Substantia nigra (tissue), 51 donors: ENCODE measurements at places on chromosomes 7 and 10.

DNA sequence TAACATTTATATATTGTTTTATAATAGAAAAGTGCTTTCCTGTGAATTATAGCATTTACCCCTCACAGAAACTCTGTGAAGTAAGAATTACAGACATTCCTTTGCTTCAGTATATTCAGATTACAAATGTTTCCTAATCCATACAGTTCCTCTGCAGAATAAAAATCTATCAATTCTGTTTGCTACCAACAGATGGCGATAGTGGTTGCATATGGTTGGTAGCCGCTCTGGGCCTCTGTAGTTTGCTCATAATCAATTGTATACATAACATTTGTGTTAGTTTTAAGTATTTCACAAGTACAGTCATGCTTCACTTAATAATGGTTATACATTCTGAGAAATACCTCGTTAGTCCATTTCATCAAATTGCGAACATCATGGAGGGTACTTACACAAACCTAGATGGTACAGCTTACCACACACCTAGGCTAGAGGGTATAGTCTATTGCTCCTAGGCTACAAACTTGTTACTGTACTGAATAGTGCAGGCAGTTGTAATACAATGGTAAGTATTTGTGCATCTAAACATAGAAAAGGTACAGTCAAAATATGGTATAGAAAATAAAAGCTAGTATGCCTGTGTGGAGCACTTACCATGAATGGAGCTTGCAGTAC, 94.4 kb upstream of the STEAP4 start:
- DNase-seq = no peak

DNA sequence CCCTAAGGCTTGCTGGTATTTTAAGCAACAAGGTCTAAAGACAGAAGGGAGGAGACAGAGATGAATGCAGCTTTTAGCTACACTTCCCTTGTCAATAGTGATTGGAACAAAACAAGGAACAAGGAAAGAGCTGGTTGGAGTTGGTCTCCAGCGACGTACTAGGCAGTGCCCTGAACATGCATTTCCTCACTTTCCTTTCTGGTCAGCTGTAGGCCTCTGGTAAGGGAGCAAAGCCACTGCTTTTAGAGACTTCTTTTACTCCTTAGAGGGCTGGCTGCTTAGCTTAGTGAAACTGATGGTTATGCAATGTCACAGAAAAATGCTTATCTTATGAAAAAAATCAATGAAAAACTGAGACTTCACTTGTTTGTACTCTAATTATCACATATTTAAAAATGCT, 75.5 kb upstream of the TRIL start:
- no peak for DNase-seq

DNA sequence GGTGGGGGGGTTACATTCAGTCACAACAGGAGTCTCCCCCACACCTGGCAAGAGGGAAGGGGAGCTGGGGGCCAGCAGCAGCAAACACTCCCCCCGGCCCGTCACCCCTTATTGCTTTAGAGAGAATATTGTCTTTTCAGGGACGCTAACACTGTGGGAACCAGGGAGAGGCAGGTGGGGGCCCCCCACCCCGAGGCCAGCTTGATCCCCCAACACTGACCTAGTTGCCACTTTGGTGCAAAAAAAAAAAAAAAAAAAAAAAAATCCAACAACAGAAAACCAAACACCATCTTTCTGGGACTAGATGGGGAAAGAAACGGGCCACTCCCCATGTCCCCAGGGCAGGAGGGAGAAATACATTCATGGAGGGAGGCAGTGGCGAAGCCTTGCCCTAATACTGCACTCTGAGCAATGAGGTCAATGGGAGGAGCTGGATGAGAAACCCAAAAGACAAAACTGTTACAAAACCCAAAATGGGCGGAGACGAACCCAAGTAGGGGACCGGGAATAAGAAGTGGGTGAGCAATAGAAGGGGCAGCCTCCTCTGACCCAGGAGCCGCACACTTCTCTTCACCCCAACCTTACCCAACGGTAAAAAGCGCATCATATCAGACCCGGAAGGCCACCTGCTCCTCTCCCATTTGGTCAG, 6.5 kb downstream of the GNB2 start:
- no peak for DNase-seq

GRCh38 chr7:24732646-24733413, 24.4 kb downstream of the GSDME start:
- DNase-seq = no peak

DNA sequence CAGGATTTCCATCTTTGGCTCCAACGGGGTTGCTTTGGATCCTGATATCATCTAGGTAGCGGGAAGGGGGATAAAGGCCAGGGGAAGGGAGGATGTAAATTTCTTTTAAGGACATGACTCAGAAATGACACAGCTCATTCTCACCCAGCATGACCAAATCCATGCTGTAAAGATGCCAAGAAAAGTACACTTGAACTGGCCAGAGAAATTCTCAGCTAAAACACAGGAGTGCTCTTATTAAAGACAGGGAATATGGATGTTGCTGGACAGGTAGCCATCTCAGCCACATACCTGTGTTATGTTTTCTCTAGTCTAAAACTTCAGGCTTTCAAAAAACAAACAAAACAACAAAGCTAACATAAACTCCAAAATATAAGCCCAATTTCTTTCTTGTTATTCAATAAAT, 68.3 kb downstream of the NAMPT start:
- no peak for DNase-seq

DNA sequence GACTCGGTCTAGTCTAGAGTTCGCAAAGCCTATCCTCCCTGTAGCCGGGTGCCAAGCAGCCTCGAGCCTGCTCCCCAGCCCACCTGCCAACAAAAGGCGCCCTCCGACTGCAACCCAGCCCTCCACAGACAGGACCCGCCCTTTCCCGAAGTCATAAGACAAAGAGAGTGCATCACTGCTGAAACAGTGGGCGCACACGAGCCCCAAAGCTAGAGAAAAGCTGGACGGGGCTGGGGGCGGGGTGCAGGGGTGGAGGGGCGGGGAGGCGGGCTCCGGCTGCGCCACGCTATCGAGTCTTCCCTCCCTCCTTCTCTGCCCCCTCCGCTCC, 622 bp upstream of the COL1A2 start:
- DNase-seq = no peak

GRCh38 chr7:128103498-128104107, 72.4 kb upstream of the LRRC4 start:
- no peak for DNase-seq

GRCh38 chr7:141231018-141231792, 157.3 kb downstream of the TMEM178B start:
- peak; percentile 3 for DNase-seq

GRCh38 chr10:114301951-114302710, 63.1 kb downstream of the VWA2 start:
- no peak for DNase-seq

- DNase-seq = no peak
Measured at GRCh38 chr10:93150289-93150688, 76.6 kb downstream of the CYP26A1 start.

GRCh38 chr10:34224639-34225038, 590.5 kb downstream of the PARD3 start:
- no peak for DNase-seq

DNA sequence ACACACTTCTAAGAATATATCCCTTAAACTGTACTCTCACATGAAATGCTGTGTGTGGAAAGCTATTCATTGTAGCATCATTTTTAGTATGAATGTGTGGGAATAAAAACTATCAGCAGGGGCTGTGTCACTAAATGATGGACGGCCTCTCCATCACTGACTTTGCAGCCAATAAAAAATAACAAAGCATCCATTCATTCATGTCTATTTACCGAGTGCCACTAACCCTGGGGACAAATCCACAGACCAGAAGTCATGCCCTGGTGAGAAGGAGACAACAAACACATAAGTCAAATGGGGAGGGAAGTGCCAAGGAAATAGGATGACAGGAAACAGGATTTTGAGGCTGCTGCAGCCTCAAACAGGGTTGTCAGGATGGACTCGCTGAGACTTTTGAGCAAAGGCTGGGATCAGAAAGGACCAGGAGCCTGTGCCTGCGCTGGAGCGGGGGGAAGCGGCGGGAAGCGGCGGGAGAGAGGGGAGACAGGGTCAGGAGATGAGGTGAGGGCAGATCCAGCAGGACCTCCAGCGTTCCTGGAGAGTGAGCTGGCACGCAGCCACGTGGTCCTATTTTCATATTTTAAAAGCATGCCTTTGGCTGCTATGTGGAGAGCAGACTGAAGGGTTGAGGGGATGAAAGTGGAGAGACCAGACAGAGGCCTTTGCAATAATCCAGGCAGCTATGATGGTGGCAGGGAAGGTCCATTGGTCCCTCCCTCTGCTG, 2.2 kb upstream of the NOM1 start:
- no peak for DNase-seq

- no peak for DNase-seq
Measured at GRCh38 chr10:14601326-14601725, 173.4 kb downstream of the FAM107B start.

DNA sequence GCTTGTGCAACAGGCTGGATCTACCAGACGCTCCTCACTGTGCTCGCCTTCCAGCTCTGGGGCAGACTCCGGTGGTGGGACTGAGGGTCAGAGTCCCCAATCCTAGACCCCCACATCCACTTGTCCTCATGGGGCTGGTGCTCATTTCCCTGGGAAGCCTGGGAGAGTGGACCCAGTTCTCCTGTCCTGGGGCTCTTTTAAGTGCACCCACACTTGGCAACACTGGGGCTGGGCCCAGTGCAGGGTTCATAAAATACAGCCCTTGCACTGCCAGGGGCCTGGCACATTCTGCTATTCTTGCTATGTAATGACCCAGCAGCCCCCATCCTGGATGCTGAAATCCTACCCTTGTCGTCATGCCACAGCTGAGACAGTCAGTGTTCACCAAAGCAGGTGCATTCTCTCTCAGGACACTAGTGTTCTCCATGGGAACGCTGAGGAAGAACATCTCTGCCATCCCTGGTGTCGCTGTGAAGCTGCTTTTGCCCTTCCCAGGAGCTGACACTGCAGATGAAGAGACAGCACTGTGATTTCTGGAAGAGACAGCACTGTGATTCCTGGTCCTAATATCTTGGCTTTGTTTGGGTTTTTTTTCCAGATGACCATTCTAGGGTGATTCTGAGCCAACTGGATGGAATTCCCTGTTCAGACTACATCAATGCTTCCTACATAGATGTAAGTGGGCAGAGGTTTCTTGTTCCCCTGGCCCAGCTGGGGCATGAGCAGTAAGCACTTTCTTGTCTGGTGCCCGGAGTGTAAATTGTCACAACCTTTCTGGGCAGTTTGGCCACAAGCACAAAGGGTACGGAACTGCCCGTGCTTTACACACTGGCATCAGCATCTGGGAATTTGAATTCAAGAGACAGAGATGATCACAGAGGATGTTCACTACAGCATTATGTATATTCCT, 65.6 kb downstream of the MKI67 start:
- no peak for DNase-seq

DNA sequence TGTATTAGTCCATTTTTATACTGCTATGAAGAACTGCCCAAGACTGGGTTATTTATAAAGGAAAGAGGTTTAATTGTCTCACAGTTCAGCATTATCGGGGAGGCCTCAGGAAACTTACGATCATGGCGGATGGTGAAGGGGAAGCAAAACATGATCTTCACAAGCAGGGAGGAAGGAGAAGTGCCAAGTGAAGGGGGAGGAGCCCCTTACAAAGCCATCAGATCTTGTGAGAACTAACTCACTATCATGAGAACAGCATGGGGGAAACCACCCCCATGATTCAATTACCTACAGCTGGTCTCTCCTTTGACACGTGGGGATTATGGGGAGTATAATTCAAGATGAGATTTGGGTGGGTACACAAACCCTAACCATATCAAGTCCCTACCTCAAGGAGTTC, 85.4 kb downstream of the JAZF1 start:
- no peak for DNase-seq

DNA sequence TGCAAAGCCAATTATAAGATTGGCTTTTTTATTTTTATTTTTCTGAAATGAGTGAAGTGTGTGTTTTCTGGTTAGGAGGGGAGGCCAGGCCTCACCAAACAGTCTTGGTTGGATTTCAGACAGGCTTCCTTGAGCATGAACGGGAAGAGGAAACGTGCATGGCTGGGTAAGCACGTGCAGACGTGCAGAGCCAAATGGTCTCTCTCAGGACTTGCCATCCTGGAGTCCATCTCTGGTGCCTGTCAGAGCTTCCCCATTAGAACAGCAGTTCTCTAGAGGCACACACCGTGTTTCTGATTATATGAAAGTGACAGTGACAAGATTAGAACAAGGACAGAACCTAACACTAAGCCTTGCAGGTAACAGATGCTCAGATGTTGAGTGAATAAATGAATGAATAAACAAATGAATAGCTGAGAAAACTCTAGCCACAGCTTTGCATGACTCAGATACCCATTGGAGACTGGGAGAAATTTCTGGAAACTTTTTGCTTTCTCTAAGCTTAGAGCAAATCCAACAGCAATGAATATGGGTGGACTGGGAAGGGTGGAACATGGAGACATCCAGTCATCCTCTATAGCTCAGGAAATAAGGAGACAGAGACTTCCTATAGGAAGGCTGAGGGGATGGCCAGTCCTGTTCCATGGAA, 11.8 kb upstream of the CALD1 start:
- DNase-seq = no peak

GRCh38 chr10:69457771-69458237, 6.5 kb downstream of the TSPAN15 start:
- no peak for DNase-seq

DNA sequence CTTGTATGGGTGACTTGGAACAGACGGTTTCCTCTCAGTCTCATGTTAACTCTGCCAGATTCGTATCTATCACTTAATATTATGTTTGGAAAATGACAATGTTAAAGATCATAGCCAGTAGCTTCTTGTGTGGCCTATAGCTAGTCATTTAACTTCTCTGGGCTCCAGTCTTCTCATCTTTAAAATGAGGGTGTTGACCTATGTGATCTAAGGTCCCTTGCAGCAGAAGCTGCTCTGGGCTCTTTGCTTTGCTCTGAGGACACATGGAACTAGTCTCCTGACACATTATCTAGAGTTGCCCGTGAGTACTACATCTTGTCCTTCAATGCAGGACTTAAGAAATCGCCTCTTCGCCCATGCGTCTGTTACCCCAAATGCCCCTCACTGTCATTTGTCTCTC, 93.1 kb downstream of the TMEM178B start:
- DNase-seq = no peak

DNA sequence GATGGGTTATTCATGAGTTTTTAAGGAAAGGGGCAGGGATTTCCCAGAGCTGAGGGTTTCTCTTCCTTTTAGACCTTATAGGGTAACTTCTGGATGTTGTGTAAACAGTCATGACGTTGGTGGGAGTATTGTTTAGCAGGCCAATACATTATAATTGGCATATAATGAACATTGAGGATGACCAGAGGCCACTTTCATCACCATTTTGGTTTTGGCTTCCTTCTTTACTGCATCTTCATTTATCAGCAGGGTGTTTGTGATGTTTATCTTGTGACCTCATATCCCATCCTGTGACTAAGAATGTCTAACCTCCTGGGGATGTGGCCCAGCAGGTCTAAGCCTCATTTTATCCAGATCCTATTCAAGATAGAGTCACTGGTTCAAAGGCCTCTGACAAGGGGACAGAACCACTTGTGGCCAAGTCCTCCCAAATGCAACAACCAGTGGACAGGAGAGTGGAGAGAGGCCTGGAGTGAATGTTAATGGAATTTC, 77.3 kb upstream of the RPA3 start:
- DNase-seq = no peak

GRCh38 chr10:98486421-98486820, 39.7 kb upstream of the HPS1 start:
- DNase-seq = no peak
